Keratinocyte (primary cell): ENCODE measurements at places on chromosomes 5 and 9.
A peak's percentile ranks its signal among the peaks of the same experiment; 100 is the strongest.

GRCh38 chr5:59328709-59329296 is 564.7 kb downstream of the PDE4D start:
- DNase-seq = no peak

DNA sequence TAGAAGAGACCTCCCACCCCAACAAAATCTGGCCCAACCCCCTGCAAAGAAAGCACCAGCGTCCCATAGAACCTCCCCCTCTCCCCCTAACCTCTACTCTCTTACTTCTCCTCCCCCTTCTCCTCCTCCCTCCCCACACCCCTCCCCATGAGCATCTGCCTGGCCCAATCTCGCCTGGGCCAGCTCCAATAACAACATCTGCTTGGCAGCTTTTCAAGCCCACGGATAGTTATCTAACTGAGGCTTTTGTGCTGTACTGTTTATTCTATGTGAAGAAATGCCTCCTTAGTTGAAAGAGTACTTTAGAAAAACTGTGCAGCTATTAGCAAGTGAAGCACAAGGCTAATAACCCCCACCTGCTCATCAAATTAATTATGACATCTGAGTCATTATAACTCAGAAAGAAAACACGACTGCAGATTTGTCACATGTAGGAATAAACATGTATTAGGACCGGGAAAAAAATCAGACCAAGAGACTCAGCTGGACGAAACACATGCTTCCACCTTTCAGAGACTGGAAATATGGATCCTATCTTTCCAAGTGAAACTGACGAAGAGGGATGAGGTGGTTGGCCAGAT is 42.8 kb downstream of the NFIB start:
- DNase-seq = no peak

- no peak for DNase-seq
Measured at GRCh38 chr5:73118391-73118973, 1.9 kb upstream of the TMEM171 start.

DNA sequence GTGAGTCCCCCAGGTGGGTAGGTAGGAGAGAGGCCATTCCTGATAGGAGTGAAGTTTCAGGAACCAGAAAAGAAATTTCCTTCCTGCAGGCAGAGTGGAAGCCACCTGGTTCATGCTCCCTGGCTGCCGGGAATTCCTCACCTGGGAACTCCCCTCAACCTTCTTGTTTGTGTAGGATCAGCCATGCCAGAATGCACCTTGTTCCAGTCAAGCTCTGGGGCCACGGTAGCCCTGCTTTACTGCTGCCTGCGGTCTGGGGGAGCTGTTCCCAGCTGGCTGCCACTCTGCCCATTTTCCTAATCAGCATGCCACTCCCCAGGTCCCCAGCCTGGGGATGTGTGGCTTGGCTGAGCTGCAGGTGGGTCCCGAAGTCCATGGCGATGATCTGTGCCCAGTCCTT is 18.7 kb upstream of the B4GALT1 start:
- DNase-seq = peak; percentile 26

DNA sequence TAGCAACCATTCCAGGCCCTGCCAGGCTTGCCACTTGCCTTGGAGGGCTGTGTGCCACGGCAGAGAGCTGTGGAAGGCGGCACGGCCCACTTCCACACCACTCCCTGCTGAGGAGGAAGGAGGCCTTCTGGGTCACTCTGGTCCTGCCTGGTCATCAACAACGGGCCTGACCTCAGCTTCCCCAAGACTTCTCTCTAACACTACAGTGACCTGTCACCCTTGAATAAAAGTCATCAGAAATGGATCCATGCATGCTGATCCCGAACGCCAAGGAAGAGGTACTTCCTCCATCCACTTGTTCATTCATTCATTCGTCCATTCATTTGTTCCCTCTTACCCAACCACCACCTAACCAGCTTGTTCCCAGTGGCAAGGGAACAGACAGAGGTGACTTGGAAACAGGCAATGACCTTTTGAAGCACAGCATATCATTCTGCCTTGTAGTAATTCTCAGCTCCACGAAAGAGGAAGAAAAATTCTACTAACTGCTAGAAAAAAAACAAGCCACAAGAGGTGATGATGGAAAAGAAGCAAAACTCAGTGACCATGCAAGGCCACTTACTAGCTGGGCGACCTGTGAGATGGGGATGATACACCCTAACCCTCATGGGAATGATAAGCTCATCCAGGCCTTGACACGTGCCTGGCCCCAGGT is 58.6 kb downstream of the STK10 start:
- DNase-seq = no peak

- DNase-seq = no peak
Measured at GRCh38 chr5:98050583-98050982, 722.9 kb upstream of the RGMB start.

DNA sequence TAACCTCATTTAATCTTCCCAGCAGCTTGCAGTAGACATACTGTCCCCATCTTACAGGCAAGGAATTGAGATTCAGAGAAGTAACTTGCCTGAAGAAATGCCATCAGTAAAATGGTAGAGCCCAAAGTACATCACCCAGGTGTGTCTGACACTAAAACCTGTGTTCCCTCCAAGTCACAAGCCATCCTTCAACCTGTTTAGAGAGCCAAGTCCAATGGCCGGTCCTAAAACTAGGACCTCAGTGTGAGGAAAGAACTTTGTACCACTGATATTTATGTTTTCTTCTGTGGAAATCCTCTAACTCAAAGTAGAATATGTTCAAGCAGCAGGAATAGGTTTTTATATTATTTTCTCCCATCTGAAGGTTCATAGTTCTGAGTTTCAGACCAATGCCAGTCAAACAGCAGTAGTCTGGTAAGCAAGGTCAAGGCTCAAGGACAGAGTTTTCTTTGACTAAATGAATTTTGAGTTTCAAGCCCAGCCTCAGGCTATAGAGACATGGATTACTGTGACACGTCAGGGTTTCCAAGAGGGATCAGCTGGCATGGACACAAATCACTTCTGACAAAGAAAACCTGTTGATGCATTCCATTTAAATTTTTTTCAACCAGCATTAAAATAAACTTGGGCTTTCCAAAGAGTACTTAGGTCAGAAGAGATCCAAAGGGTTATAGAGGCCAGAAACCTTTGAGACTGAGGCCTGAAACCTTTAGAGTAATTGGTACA is 80.9 kb upstream of the PLPP6 start:
- no peak for DNase-seq

GRCh38 chr5:127330116-127330515 is 39.5 kb downstream of the MEGF10 start:
- no peak for DNase-seq

GRCh38 chr5:143403334-143403592 is 223 bp downstream of the NR3C1 start:
- DNase-seq = no peak

DNA sequence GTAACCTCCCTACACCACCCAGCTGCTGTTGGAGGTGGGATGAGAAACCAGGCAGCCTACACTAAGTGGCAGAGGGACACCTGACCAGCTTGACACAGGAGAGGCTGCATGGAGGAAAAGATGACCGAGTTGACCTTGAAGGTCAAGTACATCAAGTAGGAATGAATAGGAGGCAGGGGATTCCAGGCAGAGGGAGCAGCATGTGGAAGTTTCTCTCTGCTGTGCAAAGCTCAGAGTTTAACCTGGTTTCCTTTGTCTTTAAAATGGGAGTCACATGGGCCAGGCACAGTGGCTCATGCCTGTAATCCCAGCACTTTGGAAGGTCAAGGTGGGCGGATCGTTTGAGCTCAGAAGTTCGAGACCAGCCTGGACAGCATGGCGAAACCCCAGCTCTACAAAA is 32.6 kb downstream of the SPRY4 start:
- no peak for DNase-seq

GRCh38 chr9:88749420-88749819 is 214.4 kb downstream of the NXNL2 start:
- no peak for DNase-seq

- DNase-seq = no peak
Measured at GRCh38 chr5:90644132-90644531, 85.5 kb downstream of the ADGRV1 start.

DNA sequence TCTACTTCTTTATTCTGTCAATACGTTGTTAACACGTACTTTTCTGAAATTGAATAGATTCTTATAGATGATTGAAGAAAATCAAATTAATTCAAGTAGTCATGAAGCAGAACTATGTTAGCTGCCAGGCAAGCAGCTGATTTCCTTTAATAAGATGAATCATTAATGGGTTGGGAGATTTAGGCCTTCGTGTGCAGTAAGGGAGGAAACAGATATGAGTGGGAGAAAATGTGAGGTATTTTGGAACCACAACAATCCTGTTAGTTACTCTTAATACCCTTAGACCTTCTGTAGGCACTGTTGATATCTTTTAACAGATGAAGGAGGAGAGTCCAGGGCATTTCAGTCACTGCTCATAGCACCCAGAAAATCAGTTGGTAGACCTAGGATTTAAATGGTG is 121.0 kb downstream of the AOPEP start:
- no peak for DNase-seq

DNA sequence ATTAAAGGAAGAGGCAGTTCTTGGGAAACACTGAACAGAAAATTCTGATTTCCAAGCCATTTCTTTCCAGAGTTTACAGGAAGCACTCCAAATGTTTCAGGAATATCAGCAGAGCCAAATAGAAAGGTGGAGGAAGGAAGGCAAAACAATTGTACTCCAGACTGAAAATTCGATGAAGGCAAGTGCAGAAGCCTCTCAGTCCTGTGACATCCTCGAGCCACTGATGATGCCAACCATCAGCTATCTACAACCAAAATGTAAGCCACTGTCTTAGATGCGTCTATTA is 2.2 kb downstream of the LMAN2 start:
- DNase-seq = no peak

DNA sequence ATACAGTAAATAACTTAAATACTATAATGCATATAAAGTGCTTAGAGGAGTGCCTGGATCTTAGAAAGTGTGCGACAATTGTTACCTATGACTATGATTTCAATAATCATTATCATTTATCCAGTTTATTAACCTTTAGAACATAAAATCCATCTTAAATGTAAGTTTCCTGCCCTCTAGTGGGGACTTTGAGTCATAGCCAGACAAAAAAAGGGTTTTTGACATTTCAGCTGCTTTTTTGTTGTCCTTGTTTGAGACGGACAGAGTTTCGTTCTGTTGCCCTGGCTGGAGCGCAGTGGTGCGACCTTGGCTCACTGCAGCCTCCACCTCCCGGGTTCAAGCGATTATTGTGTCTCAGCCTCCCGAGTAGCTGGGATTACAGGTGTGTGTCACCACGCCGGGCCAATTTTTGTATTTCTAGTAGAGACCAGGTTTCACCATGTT is 9.7 kb upstream of the C9orf152 start:
- DNase-seq = no peak

DNA sequence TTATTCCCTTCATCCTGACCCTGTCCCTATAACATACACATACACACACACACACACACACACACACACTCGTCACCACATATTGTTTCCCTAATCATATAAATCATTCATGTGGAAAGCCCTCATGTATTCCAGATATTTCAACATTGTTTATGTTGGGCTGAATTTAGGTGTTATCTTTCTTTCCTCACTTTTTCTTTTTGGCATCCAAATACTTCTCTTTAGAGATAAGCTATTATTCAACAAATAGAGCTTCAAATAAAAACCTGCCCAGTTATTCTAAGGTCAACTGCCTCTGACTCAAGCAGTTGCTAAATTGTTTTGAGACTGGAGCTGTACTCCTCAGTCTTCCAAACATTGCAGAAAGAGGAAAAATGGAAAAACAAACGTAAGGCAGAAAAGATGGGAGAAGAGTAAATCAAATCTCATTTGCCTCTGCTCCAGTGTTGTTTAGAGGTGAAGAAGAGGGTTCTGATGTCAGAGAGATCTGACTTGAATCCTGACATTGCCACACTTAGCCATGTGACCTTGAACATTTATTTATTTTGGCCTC is 215.7 kb downstream of the GAS1 start:
- DNase-seq = no peak

DNA sequence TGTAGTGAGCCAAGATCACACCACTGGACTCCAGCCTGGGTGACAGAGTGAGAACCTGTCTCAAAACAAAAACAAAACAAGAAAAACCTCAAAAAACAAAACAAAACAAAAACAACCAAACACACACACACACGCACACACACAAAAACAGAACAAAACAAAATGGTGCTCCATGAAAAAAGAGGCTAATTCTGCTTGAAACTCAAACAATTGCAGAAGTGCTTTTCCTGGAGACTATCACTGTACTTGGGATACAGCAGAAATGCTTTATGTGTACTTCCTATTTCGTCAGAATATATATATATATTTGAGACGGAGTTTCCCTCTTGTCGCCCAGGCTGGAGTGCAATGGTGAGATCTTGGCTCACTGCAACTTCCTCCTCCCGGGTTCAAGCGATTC is 49.9 kb upstream of the HSPA9 start:
- no peak for DNase-seq

- no peak for DNase-seq
Measured at GRCh38 chr9:128643519-128644300, 12.9 kb downstream of the DYNC2I2 start.

GRCh38 chr5:125634216-125634835 is 788.9 kb upstream of the GRAMD2B start:
- no peak for DNase-seq

- DNase-seq = no peak
Measured at GRCh38 chr5:98307811-98308210, 465.7 kb upstream of the RGMB start.

DNA sequence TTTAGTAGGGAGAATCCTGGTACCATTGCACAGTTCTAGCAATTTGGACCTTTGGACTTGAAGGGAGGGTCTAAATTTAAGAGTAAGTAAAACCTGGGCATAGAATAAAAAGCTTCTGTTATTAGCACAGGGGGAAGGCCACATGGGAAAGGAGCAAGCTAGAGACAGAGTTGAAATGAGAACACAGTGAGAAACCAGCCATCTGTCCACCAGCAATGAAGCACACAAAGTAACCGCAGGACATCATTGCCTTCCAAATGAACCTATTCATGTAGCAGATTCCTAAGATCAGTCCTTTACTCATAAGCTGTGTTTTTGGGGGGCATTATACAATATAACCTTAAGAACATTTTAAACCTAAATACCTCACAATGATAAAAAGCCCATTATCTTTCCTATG is 407.4 kb downstream of the HCN1 start:
- DNase-seq = no peak
